ENCODE measurements at places on chromosomes 1 and 21.

DNA sequence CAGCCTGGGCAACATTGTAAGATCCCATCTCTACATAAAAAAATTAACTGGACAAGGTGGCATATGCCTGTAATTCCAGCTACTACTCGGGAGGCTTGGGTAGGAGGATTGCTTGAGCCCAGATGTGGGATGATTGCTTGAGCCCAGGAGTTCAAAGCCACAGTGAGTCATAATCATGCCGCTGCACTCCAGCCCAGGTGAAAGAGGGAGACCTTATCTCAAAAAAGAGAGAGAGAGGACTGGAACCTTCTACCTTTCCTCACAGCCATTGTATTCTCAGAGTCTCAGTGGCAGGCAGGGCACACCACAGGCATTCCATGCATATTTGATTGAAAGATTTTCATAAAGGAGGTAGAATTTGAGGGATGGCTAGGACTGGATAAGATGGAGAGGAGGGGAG is 78.4 kb downstream of the KIF14 start:
- no peak for DNase-seq

GRCh38 chr1:27314169-27314568 is 7.8 kb upstream of the TMEM222 start:
- DNase-seq = no peak

DNA sequence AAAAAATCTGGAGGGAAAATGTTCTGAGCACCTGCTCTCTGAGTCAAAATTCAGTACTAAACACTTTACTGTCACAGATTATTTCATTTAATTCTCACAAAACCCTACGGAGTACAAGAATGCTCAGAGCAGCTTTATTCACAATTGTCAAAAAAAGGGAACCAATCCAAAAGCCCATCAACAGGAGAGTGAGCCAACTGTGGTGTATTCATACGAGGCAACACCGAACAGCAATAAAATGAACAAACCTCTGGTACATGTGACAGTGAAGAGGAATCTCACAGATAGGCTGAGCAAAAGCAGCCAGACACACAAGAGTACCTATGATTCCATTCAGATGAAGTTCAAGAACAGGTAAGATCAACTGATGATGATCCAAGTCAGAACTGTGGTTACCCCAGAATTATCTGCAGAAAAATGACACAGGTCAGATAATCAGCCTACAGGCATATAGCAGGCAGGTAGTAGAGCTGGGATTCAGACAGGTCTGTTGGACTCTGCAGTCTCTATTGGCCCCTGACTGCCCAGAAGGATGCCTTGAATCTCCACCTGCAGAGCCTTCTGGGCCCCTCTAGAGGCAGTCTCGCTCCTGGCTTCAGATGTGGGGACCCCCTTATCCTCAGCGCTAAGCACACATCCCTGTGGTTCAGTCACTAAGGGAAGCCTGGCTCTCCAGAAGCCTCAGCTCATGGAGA is 19.2 kb downstream of the SLC9A1 start:
- DNase-seq = no peak

GRCh38 chr1:58515794-58516401 is 30.6 kb downstream of the OMA1 start:
- no peak for DNase-seq

- DNase-seq = no peak
These were observed 4.8 kb upstream of the ST6GALNAC5 start for GRCh38 chr1:76862447-76862846.

DNA sequence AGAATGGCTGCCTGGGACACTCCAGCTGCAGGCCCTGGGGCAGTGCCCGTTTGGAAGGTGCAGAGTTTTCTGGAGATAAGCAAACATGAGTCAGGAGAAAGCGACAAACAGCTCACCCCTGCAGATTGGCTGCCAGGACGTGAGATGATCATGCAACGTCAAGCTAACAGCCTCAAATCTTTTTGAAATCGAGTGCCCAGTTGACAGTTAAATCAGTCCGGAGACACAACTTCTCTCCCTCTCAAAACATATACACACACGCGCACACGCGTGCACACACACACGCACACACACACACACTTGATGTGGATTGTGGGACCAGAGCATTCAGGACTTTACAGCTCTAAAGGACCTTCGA is 49.4 kb downstream of the TENT5C start:
- no peak for DNase-seq

GRCh38 chr1:56437959-56438358 is 141.4 kb downstream of the PLPP3 start:
- no peak for DNase-seq

GRCh38 chr1:246599315-246599714 is 33.1 kb downstream of the CNST start:
- DNase-seq = no peak

- no peak for DNase-seq
These were observed 75.2 kb downstream of the MPZL1 start for GRCh38 chr1:167797015-167797414.

DNA sequence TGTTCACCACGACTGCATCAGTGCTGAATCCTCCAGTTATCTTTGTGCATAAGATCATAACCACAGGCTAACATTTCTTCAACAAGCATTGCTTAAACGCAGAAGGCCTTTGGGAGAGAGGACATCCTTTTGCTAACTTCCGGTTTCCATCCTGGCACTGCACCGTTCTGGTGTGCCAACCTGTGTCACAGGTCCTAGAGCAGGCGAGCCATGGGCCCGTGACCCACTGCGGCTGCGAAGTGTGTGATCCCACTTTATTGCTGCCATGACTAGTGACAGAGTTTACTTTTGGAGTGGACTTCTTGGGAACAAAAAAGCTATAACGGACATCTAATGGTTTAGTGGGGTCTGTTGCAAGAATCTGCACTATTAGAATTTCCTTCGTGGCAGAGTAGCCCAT is 42.9 kb downstream of the ADAMTS5 start:
- DNase-seq = no peak

DNA sequence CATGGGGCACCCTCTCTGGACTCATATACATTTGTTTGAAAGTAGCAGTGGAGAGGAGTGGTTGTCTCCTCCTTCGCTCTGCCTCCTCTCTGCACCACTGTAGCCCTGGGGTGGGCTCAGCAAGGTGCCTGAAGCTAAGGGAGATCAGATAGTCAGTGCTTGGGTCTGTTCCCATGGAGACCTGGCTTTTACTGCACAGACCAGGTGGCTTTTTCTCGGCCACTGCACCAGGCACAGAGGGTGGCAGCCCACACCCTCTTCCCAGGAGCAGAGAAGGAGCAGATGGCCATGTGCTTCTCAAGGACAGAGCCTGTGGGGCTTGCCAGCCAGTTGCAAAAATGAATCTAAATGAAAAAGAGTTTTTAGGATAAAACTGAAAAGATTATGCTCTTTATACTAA is 123.4 kb upstream of the KCNK1 start:
- DNase-seq = no peak

GRCh38 chr1:243267471-243267880 is 11.6 kb downstream of the SDCCAG8 start:
- no peak for DNase-seq

GRCh38 chr1:223500560-223501425 is 107.6 kb downstream of the CCDC185 start:
- DNase-seq = no peak

- DNase-seq = no peak
These were observed 22.9 kb upstream of the PLA2G5 start for GRCh38 chr1:20047096-20047495.

DNA sequence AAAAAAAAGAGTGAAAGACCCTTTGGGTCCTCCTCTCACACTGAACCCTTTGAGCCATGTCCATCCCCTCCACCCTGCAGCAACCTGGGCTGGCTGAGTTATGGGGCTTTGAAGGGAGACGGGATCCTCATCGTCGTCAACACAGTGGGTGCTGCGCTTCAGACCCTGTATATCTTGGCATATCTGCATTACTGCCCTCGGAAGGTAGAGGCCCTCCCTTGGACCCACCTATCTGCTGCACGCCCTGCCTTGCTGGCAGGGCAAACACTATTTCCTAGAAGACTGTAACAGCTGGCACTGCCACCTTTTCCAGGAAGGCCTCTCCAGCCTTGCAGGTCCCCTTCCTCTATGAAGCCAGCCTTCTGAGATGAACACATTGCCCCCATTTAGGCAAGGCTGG is 1.1 kb downstream of the SLC50A1 start:
- DNase-seq = no peak

GRCh38 chr1:107147843-107148242 is 7.0 kb downstream of the NTNG1 start:
- no peak for DNase-seq

GRCh38 chr21:43600642-43601402 is 58.5 kb downstream of the HSF2BP start:
- no peak for DNase-seq

DNA sequence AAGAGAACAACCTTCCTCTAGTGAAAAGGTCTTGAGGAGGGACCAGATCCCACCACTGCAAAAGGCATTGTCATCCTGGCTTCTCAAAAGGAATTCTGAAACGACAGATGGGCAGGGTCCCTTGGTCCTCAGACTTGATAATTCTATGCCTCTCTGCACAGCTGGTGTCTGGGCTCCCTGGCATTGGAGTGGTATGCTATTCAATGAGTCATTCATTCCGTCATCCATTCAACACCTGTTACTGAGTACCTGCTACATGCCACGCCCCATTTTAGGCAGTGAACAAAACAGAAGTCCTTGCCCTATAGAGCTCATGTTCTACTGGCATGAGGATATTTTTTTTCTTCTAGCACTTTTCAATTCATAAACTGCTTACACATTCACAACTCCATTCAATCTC is 45.8 kb upstream of the HMGB4 start:
- DNase-seq = no peak

DNA sequence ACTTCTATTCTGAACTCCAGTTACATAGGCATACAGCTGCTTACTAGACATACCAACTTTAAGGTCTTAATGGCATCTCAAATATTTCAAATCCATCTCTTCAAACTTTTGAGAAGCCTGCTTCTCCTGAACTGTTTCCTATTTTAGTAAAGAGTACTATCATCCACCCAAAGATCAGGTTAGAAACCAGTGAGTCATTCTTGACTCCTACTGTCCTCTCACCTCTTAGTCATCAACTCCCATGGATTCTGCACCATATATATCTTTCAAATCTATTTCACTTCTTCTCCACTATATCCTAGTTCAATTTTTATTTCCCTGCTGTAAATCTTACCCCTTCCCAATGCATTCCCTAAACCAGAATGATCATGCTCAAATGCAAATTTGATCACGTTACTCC is 18.1 kb upstream of the BEND5 start:
- no peak for DNase-seq

GRCh38 chr1:34296059-34296458 is 119.4 kb downstream of the C1orf94 start:
- no peak for DNase-seq

DNA sequence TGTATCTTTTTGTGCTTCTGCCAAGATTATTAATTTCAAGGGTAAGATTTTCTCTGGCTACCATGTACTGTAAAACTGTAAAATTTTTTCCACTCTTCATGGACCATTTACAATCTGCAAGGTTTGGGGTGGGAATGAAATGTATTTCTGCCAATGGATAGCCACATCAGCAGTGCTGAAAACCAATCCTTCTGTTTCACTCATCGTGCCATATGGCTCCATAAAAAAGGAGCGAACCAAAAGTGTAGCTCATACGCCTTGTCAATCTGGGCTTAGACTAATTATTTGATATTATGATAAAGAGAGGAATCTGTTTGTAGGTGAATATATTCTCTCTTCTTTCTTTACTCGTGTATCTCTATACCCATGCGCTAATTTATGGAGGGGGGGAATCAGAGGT is 3.0 kb upstream of the SLC44A5 start:
- no peak for DNase-seq

DNA sequence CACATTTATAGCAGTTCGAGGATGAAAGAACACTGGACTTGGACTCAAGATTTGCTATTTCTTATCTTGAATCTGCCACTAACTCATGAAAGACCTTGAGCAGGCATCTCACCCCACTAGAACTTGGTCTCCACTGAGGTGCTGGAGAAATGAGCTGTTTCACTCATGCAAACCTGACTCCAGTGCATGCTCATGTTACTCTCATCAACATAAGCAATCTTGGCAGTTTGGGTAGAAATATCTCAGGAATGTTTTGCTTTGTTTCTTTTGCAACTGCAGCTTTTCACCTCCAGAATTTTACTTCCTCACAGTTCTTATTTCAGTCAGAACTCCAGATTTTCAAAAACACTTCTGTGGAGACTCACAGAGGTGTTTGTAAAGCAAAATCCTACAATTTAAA is 46.2 kb upstream of the DAB1 start:
- DNase-seq = no peak

GRCh38 chr1:163656095-163656759 is 334.5 kb downstream of the NUF2 start:
- DNase-seq = no peak

DNA sequence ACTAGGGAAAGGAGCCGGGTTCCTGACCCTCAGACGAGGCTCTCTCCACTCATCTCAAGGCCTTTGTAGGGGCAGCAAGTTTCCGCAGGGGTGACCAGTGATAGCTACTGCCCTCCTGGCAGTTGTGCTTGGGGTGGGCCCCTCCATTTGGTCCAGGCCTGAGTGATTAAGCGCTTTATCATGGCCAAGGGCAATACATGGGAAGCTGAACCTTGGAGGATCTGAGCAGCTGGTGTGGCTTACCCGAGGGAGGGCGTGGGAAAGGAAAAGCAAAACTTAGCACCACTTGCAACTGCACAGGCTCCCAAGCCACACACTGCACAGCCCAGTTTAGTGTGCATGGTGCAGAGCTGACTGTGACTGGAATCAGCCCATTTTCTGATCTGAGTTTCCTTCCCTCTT is 47.8 kb downstream of the GADD45A start:
- no peak for DNase-seq

DNA sequence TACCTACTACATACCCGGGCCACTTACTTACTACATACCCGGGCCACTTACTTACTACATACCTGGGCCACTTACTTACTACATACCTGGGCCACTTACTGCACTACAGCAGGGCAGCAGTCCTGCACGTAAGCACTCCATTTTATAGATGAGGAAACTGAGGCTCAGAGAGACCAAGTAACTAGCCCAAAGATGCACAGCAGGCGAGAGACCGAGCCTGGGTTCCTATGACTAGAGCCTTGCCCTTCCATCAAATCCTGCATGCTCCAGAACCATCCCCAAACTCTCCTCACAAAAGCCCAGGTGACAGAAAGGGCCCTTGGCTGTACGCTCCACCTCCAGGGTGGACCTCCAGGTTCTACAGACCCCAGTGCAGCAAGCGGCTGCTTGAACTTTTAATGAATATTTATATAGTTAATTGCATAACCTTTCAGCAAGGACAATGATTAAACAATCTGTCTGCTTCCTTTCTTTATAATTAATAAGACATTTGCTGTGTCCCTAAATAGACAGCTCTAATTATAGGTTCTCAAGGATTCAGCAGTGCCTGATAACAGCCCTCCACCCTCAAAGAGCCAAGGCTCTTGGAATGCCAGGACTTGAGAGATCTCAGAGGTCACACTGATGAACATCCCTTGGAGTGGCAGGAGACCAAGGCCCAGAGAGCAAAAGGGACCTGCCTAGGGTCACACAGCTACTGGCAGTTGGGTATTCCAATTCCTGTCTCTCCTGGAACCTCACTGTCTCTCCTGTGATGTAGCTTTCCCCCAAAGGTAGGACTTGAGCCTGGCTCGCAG is 43.4 kb downstream of the LRP8 start:
- no peak for DNase-seq

DNA sequence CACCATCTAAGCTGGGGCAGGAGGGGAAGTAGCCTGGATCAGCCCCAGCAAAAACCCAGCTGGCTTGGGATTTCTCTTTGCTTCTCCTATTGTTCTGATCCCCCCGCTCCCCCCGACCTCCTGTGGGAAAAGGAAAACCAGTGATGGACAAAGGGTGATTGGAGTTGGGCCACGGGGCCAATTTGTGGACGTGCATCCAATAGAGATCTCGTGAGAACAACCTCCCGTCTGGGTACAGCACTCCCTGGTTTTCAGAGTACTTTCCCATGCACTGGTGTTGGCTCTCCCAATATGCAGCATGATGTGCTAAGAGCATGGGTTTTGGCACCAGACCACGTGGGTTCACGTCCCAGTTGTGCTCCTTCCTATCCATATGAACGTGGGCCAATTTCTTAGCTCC is 9.0 kb downstream of the BLACAT1 start:
- no peak for DNase-seq
